ENCODE measurements at places on chromosomes 3 and 15.

GRCh38 chr3:196219194-196219969 lies 3.0 kb downstream of the SLC51A start:
- no peak for DNase-seq

DNA sequence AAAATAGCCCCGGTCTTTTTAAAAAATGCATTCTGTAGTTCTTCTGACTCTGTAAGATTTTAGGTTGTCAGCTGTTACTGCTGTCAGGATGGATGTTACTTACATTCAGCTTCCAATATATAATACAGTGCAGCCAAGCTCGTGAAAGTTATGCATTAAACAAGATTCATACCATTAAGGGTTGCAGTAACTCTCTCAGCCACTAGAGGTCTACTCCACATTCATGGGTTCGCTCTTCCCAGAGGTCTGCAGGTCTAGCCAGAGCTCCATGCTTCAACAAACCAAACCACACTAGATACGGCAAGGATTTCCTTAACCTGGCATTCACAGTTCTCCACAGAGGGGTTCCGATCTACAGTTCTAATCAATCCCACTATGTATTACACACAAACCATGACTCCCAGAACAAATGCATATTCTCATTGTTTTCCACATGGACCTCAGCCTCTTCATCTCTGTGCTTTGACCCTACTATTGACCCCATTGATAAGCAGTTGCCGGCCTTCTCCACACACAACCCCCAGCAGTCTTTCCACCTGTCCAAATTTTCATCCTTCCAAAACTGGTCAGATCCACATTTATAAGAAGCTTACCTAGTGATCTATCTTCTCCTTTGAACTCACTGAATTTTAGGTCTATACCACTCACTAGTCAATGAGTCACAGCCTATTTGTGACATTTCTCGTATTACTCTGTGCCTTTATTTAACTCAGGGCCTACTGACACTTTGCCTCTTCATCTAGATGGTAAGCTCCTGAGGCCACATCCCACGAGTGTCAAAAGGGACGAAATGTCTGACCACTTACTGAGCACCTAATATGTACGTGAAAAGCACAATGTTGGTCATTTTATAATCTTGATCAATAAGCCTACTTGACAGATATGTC lies 33.7 kb downstream of the RORA start:
- no peak for DNase-seq

- no peak for DNase-seq
Observed at GRCh38 chr15:37397266-37398022, 297.1 kb upstream of the MEIS2 start.

DNA sequence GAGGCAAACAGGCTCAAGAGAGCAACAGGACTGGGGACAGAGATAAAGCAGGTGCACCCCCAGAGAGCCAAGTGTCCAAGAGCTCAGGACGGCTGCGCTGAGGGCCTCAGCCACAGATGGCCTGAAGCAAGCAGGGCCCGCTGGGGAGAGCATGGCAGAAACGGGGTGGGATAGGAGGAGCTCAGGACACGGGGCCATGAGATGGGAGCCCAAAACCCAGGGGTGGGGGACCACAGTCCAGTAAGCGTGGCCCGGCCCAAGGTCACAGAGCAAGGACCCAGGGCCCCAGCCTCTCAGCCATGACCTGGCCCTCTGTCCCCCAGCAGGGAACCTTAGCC lies 9.5 kb downstream of the DUSP7 start:
- no peak for DNase-seq

DNA sequence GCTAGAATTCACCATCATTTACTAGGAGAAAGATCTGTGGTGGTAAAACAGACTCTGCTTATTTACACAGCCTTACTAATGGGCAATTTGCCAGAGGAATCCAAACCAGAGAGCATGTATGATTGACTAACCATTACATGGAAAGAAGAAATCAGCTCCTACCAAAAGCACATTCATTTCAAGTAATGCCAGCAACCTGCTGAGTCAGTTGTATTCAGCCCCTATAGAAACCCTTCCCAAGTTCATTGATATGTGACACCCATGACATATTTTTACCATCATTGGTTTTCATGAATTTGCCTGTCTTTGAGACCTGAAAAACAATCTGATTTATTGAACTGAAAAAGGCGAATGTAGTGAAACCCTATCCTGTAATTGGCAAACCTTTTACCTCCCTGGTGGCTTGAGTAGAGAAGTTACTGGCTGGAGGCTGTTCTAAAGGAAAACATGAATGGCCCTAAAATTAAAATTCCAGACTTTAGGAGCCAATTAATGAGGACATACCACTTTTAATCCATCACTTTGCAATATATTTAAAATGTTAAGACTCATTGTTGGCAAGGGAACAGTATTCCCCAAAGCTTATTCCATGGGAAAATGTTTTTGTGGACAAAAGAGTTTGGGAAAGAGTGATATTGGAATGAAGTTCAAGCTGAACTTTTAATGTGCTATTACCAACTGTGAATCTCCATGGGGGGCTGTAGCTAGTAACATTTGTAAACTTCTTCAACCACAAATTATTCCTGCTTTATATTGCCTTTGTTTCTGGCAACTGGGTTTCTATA lies 542.9 kb downstream of the FHIT start:
- DNase-seq, result no peak

DNA sequence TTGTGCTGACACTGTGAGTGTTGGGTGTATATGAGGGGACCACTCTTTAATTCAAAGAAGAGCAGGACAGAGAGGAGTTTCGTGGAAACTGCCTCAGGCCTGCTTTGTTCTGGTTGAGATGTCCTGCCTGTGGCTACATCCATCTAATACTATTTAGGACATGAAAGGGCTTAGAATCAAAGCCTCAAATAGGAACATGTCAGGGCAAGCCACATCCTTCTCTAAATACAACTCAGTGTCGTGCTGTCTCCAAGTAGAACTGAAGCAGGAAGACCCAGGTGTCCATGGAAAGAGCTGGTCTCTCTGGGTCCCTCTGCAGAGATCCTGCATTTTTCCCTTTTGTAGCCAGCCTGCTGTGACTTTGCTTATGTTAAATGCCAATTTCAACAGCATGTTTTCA lies 156.2 kb upstream of the UMPS start:
- no peak for DNase-seq

DNA sequence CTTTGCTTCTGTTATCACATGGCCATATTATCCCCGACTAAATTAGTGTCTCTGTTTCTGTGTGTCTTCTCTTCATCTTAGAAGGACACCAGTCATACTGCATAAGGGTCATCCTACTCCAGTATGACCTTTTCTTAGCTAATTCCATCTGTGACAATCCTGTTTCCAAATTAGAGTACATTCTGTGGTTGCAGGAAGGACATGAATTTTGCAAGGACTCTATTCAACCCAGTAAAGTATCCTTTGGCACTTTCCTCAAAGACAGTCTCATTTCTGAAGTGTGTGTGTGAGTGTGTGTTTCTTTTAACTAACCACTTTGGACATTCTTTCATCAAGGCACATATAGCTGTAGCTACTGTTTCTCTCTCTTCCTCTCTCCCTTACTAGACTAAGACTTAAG lies 15.2 kb upstream of the MME start:
- no peak for DNase-seq

GRCh38 chr15:67307156-67307555 lies 52.6 kb downstream of the IQCH start:
- DNase-seq, result no peak

- no peak for DNase-seq
Observed at GRCh38 chr3:157865352-157866000, 240.7 kb downstream of the SHOX2 start.
